ENCODE measurements at places on chromosomes 16 and 17. TPM values are rescaled to one million over a fixed set of nuclear protein-coding genes. Genes with fewer than 3 reads are reported as not detected.

DNA sequence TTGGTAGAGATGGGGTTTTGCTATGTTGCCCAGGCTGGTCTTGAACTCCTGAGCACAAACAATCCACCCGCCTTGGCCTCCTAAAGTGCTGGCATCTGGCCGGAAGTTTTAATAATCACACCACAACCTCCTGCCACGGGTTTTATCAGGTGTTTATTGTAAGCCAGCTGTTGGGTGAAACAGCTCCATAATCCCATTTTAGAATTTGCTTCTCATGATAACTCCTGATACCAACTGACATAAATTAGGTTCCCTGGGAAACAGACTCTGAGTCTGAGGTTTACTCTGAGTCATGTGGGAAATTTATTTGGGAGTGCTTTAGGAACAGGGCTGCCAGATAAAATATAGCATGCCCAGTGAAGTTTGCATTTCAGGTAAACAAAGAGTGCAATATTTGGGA, 122.6 kb upstream of the MED13 start:
- DNase-seq, result no peak

The ICAM2 gene
- polyA plus RNA-seq, result 47.3 TPM

The CRISPLD2 gene
- polyA plus RNA-seq, result 33.8 TPM

GRCh38 chr16:75236232-75236631, 15.2 kb downstream of the BCAR1 start:
- DNase-seq, result no peak

The RAB26 gene
- 1.5 TPM for polyA plus RNA-seq

DNA sequence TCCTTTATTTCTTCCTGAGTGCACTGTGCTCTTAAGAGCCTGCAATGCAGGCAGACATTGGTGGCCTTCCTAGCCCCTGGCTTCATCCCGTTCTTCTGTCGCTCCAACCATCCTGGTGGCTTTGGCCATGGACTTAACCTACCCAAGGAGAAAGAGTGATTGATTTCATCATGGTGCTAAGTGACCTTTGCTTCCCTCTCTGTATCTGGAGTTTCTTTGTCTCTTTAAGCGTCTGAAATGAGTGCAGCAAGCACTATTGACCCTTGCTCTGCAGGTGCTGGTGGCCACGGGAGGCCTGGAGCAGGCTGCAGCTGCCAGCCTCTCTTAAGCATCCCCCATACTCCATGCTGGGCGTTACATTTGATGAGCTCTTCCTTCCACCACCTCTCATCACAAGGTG, 60.5 kb downstream of the RAP1GAP2 start:
- DNase-seq, result no peak

DNA sequence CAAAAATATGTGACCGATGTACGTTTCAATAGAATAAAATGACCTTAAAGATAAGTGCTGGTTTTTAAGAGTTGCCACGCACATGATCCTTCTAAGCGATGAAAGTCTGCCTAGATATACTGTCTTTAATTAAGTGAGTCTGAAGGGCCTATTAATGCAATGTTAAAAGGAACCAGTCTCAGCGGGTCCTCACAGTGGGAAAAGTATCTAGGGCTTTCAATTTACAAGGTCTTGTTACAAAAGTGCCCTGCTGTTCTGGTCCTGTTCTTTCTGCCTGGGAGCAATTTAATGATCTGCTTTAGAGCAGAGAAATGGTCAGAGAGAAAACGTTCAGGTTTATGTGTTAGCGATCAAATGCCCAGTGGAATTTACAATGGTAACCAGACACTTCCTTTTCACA, 864.0 kb downstream of the KCNJ2 start:
- no peak for DNase-seq

DNA sequence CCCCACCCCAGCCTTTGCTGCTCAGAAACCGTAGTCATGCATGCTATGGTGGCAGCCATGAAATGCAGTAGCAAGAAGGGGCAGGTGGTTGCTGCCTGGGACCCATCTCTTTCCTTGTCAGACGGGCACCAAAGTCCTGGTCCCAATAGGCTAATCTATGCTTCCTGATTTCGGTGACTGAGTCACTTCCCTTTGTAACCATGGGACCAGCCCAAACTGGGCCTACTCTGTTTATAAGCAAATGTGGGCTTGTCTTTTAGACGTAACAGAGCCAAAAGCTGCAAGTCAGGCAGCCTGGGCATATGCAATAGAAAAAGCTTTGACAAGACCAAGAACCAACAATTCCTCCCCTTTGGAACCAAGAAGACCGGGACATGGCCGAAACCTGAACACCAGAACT, 99.1 kb upstream of the RBBP6 start:
- no peak for DNase-seq

DNA sequence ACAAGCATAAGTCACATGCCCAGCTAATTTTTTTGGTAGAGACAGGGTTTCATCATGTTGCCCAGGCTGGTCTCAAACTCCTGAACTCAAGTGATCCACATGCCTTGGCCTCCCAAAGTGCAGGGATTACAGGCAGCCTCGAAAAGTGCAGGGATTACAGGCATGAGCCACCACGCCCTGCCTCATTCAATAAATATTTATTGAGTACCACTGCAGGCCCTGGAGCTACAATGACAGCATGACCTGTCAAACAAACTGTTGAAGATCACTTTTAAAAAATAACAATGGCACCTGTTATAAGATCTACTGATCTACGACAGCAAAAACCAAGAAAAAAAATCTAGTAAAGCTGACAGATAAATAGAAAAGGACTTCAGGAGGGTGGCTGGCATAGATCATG, 76.3 kb downstream of the CEP95 start:
- DNase-seq, result no peak

The CES1 gene
- polyA plus RNA-seq, result 121 TPM

- no peak for DNase-seq
Observed at GRCh38 chr17:42692489-42692888, 10.2 kb downstream of the CNTNAP1 start.

DNA sequence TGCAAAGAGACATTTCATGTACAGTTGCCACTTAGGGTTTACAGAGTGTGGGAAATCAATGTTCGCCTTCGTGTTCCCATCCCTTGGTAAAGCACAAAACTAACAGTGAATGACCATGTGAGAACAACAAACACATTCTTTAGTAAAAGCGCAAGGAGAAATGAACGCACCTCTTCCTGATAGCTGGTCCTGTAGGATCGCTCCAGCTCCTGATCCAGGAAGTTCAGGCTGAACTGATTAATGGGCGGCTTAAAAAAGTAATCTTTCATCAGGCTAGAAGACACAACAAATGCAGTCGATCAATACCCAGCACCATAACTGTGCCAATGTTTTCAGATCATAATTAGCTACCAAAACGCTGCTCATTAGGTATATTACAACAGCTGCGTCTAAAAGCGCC, 108.3 kb upstream of the CREBBP start:
- no peak for DNase-seq

GRCh38 chr17:63356337-63356757, 89.8 kb downstream of the CYB561 start:
- no peak for DNase-seq

The PRSS21 gene
- polyA plus RNA-seq, result 0.14 TPM

- no peak for DNase-seq
Observed at GRCh38 chr17:3978421-3979289, 14.4 kb upstream of the ATP2A3 start.

The CLN3 gene
- polyA plus RNA-seq, result 29.7 TPM

The TEX14 gene
- polyA plus RNA-seq, result 1.5 TPM

DNA sequence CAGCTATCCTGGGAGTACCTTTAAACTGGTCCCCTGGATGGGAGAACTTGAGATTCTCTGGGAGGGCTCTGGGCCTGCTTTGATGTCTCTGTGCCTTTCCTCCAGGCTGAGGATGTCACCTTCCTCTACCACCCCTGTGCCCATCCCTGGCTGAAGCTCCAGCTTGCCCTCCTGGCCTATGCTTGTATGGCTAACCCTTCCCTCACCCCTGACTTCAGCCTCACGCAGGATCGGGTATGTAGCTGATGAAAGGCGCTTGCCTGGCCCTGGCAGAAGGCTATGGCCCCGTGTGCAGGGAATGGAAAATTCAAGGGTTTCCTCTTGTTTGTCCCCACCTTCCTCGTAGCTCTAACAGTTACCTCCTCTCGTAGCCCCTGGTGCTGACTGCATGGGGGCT, 3.0 kb downstream of the TP53I13 start:
- DNase-seq, result no peak
